ENCODE measurements at places on chromosomes 3 and 15. TPM values are rescaled to one million over a fixed set of nuclear protein-coding genes. Genes with fewer than 3 reads are reported as not detected.

The PPIP5K1 gene
- 56.6 TPM for total RNA-seq

The CELSR3 gene
- total RNA-seq: 7.7 TPM

The PEX5L gene
- total RNA-seq: 0.23 TPM

DNA sequence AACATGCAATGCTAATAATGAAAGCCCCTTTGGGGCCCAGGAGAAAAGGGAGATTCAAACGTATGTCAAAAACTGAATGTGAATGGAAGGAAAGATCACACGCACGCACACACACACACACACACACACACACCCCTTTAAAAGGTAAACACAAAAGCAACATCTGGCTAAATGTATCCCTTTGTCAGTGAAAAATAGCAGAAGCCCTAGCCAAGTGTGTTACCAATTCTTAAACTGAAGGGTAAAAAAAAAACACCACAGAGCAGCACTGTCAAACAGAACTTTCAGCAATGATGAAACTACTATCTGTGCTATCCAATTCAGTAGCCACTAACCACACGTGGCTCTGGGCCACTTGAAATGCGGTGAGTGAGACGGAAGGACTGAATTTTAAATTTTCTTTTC is 4.9 kb downstream of the RFTN1 start:
- H3K27ac ChIP-seq: no peak overlapping the region
- H3K4me1 ChIP-seq: no peaks in the 10 kb centered on the region
- no peaks in the 10 kb centered on the region for H3K36me3 ChIP-seq
- H3K27me3 ChIP-seq: no peaks in the 10 kb centered on the region

The GREM1 gene
- total RNA-seq: 0.41 TPM

The EFCC1 gene
- 0.15 TPM for total RNA-seq

DNA sequence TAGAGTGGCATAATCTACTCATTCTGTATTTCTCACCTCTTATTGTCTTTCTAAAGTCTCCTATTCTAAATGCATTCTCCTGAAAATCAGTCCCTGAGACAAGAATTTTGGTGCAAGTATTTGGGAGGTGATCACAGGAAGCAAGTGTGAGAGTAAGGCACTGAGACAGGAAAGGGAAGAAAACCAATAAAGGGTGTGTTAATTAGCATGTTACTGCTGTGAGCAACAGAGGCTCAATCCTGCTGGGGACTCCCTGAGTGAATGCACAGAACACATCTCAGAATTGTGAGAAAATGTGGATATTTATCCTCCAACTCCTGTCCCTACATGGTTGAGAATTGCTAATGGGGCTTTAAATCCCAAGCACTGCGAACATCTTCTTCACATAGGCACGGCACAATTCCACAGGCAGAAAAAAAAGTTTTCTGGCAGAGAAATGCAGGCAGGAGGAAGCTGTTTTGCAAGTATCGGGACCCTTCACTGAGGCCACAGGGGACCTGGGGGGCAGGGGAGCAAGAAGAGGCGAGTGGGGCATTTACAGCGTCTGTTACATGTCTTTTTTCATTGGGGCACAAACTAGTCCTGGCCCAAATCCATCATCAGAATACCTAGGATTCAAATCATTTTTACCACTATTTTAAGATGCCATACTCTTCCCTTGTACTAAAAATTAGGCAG is 27.2 kb upstream of the STT3B start:
- H3K4me3 ChIP-seq: no peak overlapping the region
- H3K36me3 ChIP-seq: no peaks in the 10 kb centered on the region
- no peak overlapping the region for H3K27ac ChIP-seq
- no peak for DNase-seq
- no peaks in the 10 kb centered on the region for H3K4me1 ChIP-seq
- H3K27me3 ChIP-seq: peaks cover 5% of the 10 kb centered on the region

DNA sequence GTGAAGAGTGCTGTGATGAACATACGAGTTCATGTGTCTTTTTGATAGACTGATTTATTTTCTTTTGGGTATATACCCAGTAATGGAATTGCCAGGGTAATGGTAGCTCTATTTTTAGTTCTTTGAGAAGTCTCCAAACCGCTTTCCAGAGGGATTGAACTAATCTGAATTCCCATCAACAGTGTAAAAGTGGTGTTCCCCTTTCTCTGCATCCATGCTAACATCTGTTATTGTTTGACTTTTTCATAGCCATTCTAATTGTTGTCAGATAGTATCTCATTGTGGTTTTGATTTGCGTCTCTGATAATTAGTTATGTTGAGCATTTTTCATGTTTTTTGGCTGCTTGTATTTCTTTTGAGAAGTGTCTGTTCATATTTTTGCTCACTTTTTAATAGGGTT is 54.8 kb upstream of the UTS2B start:
- no peak overlapping the region for H3K4me3 ChIP-seq
- no peak for DNase-seq
- H3K27me3 ChIP-seq: no peaks in the 10 kb centered on the region

- H3K4me3 ChIP-seq: no peak overlapping the region
- DNase-seq: no peak
- no peaks in the 10 kb centered on the region for H3K36me3 ChIP-seq
- H3K4me1 ChIP-seq: no peaks in the 10 kb centered on the region
These were observed 1332.8 kb downstream of the ZPLD1 start for GRCh38 chr3:103767635-103768034.

GRCh38 chr3:50136714-50137405 is 18.3 kb upstream of the SEMA3F start:
- H3K4me1 ChIP-seq: peaks cover 25% of the 10 kb centered on the region
- no peak overlapping the region for H3K4me3 ChIP-seq
- H3K27me3 ChIP-seq: no peaks in the 10 kb centered on the region
- no peak for DNase-seq
- H3K27ac ChIP-seq: no peak overlapping the region

The SCAANT1 gene
- total RNA-seq: not detected

DNA sequence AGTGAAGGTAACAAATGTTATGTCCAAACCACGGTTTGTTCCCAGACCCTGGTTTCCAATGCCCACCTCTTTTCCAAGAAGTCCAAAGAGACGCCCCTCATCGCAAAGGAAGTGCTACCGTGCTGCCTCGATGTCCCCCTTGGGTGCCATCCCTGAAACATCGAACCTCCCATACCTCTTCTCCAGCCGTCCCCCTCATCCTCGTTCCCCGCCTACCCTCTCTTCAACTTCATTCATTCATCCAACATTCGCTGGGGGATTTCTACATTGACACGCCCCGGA is 467 bp downstream of the TIPIN start:
- no peak for DNase-seq
- no peaks in the 10 kb centered on the region for H3K27me3 ChIP-seq
- no peaks in the 10 kb centered on the region for H3K36me3 ChIP-seq
- H3K4me1 ChIP-seq: no peaks in the 10 kb centered on the region
- peak overlapping the region; percentile 78 for H3K4me3 ChIP-seq

The SAMD7 gene
- not detected for total RNA-seq

The HAUS2 gene
- 42.4 TPM for total RNA-seq

GRCh38 chr15:92677999-92678398 is 22.4 kb upstream of the FAM174B start:
- DNase-seq: no peak
- H3K27me3 ChIP-seq: no peaks in the 10 kb centered on the region
- no peaks in the 10 kb centered on the region for H3K36me3 ChIP-seq
- no peaks in the 10 kb centered on the region for H3K4me1 ChIP-seq

DNA sequence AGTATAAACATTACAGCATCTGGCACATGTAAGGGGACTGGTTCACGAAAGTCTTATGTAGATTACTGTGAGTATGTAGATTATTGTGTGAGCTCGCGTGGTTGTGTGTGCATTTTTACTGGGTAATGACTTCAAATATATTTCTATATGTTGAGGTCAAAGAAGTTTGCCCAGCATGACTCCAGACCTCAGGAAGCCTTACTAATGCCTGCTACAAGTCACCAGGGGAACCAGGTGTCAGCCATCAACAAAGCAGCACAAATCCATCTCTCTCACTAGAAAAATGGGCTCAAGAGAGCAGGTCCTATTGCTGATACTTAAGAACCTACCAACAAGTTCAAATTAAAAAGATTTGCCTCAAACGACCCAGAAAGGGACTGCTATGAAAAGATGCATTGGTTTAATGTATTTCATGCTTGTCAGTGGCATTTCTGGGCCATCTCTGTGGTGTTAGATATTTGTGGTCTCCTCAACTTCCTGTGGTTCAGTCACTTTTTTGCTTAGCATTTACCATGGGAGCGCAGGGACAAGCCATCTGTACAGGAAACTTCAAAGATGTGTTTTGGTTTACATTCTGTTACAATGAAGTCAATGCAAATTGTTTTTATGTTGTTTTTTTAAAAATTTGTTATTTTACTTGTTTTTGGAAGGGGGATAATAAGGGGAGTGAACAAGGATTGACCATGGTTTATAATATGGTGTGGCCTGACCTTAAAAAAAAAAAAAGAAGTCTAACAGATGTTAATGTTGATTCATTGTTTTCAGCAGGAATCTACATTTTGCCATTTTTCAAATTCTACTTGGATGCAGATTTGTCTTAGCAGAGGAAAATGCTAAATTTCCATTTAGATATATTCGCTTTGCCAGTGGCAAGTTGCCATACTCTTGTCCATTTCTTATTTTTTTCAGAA is 172.1 kb upstream of the ADAMTS9 start:
- no peaks in the 10 kb centered on the region for H3K27me3 ChIP-seq
- DNase-seq: no peak
- H3K4me3 ChIP-seq: no peak overlapping the region
- H3K4me1 ChIP-seq: no peaks in the 10 kb centered on the region

GRCh38 chr3:182811269-182811596 is 17.9 kb downstream of the ATP11B start:
- H3K36me3 ChIP-seq: no peaks in the 10 kb centered on the region
- H3K27me3 ChIP-seq: no peaks in the 10 kb centered on the region
- H3K4me3 ChIP-seq: no peak overlapping the region
- DNase-seq: no peak
- H3K27ac ChIP-seq: no peak overlapping the region

DNA sequence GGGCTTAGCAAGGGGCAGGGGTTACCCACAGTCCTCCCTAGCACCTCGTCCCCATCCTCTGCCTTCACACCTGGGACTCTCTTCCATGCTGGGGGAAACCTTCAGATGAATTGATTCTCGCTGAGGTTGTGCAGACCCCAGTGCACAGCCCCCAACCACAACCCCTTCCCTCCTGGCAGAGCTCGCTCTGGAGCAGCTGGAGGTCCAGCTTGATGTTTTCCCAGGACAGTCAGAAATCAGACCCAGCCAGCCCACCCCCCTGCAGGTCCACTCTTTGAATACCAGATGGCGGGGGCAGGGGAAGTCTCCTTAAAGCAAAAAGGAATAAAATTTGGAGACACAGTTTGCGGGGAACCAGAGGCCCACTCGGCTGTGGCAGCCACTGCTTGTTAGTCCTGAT is 234.4 kb downstream of the XXYLT1 start:
- H3K4me1 ChIP-seq: peaks cover 60% of the 10 kb centered on the region
- peak overlapping the region; percentile 89 for H3K27ac ChIP-seq
- no peak overlapping the region for H3K4me3 ChIP-seq
- no peaks in the 10 kb centered on the region for H3K36me3 ChIP-seq
- H3K27me3 ChIP-seq: no peaks in the 10 kb centered on the region

- H3K27ac ChIP-seq: no peak overlapping the region
- no peaks in the 10 kb centered on the region for H3K4me1 ChIP-seq
- H3K36me3 ChIP-seq: no peaks in the 10 kb centered on the region
- no peaks in the 10 kb centered on the region for H3K27me3 ChIP-seq
These were observed 106.3 kb upstream of the ANKRD28 start for GRCh38 chr3:15903759-15904720.

DNA sequence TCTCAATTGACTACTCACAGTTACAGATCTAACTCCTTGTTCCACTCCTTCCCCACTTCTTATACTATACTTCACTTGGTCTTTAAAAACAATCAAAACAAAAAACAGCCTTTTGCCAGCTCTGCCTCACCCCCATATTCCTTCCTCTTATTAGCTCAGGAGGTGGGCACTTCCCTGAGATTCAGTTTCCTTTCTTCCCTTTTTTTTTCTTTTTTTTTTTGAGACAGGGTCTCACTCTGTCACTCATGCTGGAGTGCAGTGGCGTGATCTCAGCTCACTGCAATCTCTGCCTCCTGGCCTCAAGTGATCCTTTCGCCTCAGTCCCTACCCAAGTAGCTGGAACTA is 6.9 kb downstream of the C3orf62 start:
- no peak for DNase-seq
- no peaks in the 10 kb centered on the region for H3K36me3 ChIP-seq
- no peaks in the 10 kb centered on the region for H3K27me3 ChIP-seq
- no peaks in the 10 kb centered on the region for H3K4me1 ChIP-seq
- no peak overlapping the region for H3K4me3 ChIP-seq

DNA sequence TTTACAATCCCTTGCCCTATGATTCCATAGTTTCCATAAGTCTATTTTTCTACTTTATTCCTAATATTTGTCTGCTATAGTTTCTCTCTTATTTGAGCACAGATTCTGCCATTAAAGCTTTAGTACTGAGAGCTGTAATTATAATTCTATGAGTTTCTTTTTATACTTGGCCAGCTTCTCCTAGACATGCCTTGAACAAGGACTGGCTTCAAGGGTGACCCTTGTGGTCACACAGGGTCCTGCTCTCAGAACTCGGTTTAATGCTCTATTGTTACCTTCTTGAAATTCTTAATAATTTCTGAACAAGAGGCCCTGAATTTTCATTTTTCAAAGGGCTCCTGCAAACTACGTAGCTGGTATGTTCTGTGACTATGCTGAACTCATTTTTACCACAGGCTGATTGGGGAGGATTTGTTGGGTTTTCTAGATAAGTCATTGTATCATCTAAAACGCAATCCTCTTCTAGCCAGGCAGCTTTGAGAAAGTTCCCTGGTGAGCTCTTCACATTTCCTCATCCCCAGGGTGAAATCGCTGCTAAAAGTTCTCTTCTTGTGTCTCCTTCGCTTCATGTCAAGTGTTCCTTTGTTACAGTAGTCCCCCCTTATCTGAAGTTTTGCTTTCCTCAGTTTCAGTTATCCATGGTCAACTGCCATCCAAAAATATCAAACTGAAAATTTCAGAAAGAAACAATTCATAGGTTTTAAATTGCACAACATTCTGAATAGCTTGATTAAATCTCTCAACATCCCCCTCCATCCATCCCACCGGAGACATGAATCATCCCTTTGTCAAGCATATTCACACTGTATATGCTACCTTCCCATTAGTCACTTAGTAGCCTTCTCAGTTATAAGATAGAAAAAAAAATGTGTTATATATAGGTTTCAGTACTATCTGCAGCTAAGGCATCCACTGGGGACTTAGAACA is 12.6 kb upstream of the PLCL2 start:
- H3K36me3 ChIP-seq: no peaks in the 10 kb centered on the region
- no peaks in the 10 kb centered on the region for H3K4me1 ChIP-seq
- H3K27me3 ChIP-seq: no peaks in the 10 kb centered on the region
- H3K27ac ChIP-seq: no peak overlapping the region
- no peak for DNase-seq

DNA sequence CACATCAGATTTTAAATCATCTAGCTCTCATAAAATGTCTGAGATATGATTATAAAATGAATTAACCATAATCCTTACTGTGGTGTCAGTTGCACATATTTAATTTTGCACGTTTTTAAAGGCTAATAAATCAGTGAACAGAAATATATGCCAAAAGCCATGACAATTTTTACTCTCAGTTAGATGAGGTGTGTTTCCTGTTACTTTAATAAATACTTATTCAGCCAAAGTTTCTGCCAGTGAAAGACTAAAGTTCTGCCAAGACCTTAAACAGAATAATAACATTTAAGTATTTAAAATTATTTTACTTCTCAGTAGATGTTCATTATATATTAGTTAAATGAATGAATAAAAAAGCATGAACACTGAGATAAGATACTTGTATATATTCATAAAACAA is 1150.1 kb downstream of the NAALADL2 start:
- H3K4me1 ChIP-seq: no peaks in the 10 kb centered on the region
- H3K36me3 ChIP-seq: no peaks in the 10 kb centered on the region
- DNase-seq: no peak
- H3K27me3 ChIP-seq: no peaks in the 10 kb centered on the region
- no peak overlapping the region for H3K27ac ChIP-seq
- H3K4me3 ChIP-seq: no peak overlapping the region

The HESX1 gene
- 1.1 TPM for total RNA-seq
